Mesothelial cell of epicardium (in vitro differentiated cells): ENCODE measurements at places on chromosomes 2 and 18.

- DNase-seq: no peak
These were observed 18.8 kb downstream of the TM4SF20 start for GRCh38 chr2:227360351-227360750.

GRCh38 chr2:136378712-136379595, 261.0 kb upstream of the CXCR4 start:
- DNase-seq: peak; percentile 45

DNA sequence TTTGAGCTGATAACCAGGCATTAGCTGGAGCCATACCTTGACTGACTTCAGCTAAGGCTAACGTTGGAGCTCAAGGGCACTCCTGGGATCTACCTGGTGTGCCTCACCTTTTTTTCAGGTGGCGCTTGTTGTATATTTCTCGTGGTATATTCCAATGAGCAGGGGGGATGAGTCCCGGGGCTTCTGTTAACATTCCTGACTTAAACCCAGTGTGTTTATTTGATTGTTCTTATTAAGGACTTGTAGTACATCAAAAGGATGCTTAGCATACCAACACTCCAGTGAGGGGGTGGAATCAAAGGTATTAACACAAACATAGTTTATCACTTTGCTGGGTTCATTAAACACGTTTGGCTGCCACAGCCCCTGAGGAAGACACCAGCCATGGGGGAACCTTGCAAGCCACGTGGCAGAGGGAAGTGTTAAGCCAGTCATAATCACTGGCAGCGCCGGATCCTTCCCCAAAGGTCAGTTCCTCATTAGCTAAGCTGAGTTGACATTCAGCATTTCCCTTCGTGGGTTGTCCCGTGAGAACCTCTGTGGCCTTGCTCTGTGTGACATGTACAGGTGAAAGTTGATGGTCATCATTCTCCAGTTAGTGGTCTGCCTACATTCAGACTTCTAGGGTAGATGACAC, 119.5 kb upstream of the MCFD2 start:
- no peak for DNase-seq

DNA sequence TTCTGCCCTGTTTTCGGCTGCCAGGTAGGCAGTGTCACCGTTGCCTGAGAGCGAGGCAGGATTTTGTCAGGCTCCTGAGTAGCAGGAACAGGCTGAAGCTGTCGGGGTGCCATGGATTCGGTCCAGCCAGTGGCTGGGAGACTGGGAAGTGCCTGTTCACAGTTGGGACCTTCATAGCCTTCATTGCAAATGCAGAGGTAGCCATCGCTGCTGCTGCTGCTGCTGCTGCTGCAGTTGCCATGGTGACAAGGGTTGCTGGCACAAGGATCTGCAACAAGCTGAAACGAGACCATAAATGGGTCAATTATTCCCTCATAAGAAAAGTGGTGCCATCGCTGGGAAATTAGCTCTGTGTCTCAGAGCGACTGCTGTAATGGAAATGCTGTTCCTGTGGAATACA, 122.7 kb downstream of the DNER start:
- no peak for DNase-seq

GRCh38 chr2:113886479-113887008, 3.3 kb upstream of the ACTR3 start:
- DNase-seq: no peak

- no peak for DNase-seq
These were observed 50.7 kb downstream of the CIB4 start for GRCh38 chr2:26590508-26590907.

- DNase-seq: no peak
These were observed 72.7 kb downstream of the NYAP2 start for GRCh38 chr2:225472161-225472560.

- no peak for DNase-seq
These were observed 120.0 kb downstream of the DNAH6 start for GRCh38 chr2:84636080-84636971.

DNA sequence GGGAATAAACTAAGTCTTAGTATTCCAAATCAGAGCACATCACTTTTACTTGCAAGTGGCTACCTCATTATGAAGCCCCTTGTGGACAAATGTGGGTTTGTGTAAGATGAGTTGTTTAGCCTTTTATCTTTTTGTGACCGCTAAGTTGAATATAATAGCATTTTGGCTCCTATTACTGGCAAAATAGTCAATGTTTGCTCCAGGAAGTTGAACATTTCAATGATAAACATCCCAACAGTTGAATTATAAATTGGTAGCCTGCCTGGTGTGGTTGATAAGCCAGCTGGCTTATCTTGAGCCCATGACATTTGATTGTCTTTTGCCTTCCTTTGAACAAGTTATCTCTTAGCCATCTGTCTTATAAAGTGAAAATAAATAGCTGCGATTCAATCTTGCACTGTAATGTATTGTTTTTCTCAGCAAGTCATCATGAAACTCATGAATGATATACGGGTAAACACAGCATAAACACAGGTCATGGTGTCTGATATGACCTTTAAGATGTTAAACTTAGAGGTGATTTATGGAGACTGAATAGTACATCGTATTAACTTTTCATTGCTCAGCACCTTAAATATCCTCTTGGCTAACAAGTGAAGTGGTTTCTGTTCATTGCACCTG, 338.4 kb downstream of the SOCS6 start:
- no peak for DNase-seq

- DNase-seq: no peak
These were observed 58.5 kb downstream of the CABYR start for GRCh38 chr18:24197412-24197811.

DNA sequence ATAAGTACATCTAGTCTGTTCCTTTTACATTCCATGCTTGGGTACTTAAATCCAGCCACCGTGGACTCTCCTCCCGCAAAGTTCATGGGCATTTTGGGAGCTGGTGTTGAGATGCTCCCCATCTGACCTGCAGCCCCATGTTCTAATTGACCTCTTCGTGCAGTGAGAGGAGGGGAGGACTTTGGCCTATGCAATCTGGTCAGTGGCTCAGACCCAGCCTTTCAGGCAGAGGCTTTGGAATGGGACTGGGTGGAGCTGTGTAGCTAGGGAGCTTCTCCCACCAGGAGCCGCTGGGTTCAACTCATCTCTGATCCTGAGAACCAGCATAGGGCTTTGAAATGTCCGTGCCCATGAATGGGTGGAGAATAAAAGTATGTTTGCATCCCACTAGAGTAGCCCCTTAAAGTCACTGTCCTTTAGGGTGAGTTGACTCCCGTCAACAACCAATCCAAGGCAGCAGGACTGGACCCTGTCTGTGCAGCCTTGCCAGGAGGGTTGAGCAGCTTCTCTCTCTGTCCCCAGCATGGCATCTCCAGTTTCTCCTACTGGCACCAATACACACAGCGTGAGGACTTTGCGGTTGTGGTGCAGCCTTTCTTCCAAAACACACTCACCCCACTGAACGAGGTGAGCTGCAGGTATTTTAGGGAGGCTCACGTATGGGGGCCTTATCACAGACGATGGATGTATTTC, 120.0 kb upstream of the PPP1CB start:
- DNase-seq: no peak

DNA sequence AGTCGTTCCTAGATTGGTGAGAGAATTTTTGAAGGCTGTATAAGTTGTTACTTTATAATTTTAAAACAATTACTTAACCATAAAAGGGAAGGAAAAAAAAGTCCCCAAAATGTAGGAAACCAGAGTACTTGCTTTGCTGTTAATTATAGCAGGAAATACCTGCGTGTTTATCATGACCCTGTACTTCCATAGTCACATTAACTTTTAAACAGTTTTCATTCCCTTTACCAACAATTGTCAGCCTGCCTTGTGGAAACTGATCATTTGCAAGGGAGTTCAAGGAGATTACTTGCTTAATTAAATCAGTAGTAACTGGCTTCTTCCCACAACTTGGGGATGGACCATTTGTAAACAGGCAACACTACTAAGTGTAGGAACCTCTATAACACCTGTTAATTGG, 6.4 kb upstream of the ITPRID2 start:
- DNase-seq: no peak

- DNase-seq: no peak
These were observed 83.9 kb downstream of the CBLN2 start for GRCh38 chr18:72460210-72460680.

GRCh38 chr18:55588870-55589595, 1.0 kb upstream of the TCF4 start:
- DNase-seq: no peak

GRCh38 chr2:30736461-30737325, 70.6 kb downstream of the CAPN13 start:
- DNase-seq: no peak

GRCh38 chr2:127039387-127040031, 67.4 kb downstream of the BIN1 start:
- no peak for DNase-seq

DNA sequence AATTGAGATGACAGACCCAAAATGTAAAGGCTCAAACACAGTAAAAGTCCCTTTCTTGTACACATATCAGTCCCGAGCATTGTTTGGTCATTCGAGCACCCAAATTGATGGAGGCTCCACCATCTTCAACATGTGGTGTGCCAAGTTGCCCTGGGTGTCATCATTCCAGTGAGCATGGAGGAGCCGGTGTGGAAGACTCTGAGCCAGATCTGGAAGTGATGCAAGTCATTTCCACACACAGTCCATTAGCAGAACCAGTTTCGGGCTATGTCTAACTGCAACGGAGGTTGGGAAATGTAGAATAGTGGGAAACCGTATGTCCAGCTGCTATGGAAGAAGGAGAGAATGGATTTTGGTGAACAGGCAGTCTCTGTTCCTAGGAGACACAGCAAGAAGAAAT, 40.9 kb upstream of the BZW1 start:
- no peak for DNase-seq

- no peak for DNase-seq
These were observed 156.2 kb upstream of the NABP1 start for GRCh38 chr2:191521608-191522208.

- DNase-seq: no peak
These were observed 8.5 kb upstream of the ST8SIA3 start for GRCh38 chr18:57343833-57344232.

- DNase-seq: no peak
These were observed 98.4 kb upstream of the FIGN start for GRCh38 chr2:163834221-163834620.

- DNase-seq: no peak
These were observed 9.8 kb downstream of the HNRNPLL start for GRCh38 chr2:38592951-38593350.

DNA sequence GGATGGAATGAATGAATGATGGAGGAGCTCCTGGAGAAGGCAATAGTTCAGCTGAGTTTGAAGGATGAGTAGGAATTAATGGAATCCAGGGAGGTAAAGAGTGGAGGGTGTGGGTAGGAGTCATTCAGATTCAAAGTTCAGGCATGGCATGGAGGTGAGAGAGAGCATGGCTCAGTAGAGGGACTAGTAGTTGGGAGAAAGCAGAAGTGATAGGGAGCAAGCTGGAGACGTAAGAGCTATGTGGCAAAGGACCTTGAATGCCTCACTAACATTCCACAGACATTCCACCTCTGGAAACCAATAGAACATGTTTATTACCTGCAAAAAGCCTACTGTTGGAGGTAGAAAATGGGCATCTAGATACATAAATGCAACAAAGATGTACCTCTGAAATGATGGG, 170.1 kb downstream of the HAUS1 start:
- no peak for DNase-seq
